ENCODE measurements at places on chromosomes 7 and 10.

DNA sequence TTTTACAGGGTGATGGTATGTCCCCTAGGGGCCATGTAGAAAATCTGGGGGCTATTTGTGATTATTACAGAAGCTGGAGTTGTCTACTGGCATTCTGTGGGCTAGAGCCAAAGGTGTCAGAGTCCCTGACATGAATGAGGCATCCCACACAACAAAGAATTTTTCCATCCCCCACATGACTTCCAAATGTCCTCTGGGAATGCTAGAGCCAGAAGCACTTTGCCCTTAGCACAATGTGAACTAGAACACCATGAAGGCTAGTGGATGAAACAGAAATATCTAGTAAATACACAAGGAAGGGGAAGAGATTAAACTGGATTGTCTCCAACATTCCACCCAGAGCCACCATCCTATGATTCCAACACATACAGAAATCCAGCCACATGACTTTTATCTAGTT, 46.9 kb downstream of the FAM13C start:
- DNase-seq, result no peak

DNA sequence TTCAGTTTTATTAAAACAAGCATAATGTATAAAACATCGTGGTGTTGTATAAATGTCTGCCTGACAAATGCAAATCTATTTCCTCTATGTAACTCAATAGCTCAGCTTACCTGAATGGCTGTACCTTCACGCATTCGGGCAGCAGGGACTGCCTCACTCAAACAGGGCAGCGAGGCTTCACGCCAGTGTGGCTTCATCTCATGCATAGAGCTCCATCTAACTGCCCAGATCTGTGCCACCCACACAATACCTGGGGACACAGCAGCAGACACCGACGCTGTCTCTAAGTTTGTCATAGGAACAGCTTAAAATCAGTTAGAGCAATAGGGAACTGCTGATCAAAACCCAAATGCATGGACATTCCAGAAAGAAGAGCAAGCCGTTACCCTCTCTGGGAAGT, 182.8 kb upstream of the ANKRD30A start:
- DNase-seq, result no peak

- DNase-seq, result no peak
Observed at GRCh38 chr10:13642293-13642692, 55.5 kb downstream of the PRPF18 start.

GRCh38 chr7:29106669-29106988, 39.7 kb downstream of the CPVL start:
- no peak for DNase-seq

- peak; percentile 29 for DNase-seq
Observed at GRCh38 chr10:89837165-89838043, 136.0 kb downstream of the KIF20B start.

DNA sequence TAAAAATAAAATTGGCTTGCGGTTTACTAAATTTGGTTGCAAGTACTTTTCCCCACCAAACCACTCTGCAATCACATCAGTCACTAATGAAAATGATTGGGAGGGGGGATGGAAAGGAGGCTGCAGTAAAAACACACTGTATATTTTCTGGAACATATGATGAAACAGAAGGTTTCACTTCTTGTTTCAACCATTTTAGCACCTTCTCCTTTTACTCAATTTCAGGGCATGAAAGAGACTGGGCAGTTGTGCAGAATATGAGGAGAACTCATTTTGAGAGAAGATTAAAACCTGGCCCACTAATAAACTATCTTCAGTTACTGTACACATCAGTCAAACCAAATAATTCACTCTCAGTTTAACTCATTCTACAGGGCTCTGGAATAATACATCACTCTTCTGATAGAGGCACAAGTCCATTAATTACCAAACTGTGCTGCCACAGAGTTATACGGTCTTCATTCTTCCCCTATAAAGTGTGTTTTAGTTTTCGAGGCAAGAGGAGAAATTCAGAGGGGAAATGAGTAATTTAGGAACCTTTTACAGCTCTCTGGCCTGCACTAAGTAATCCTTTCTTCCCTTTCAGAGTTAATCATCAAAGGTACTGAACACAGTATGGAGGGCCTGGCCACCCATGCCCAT, 25.5 kb downstream of the JAZF1 start:
- DNase-seq, result no peak

DNA sequence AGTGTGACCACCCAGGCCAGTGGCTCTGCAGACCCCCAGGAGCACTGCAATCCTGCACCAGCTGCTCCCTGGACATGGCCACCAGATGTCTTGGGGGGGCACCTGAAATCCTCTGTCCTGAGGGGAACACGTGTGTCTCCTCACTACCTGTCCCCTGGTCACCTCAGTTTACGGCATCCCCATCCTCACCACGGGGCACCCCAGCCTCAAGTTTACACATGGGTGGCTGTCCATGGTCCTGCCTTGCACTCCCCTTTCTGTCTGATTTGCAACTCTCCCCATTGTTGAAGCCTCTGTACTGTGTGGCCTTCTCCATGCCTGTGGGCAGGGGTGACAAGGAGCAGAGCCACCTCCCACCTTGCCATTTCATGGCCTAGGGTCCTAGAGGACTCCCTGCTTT, 67.2 kb downstream of the RAMP3 start:
- no peak for DNase-seq

- DNase-seq, result no peak
Observed at GRCh38 chr10:1574719-1575118, 162.6 kb downstream of the ADARB2 start.

DNA sequence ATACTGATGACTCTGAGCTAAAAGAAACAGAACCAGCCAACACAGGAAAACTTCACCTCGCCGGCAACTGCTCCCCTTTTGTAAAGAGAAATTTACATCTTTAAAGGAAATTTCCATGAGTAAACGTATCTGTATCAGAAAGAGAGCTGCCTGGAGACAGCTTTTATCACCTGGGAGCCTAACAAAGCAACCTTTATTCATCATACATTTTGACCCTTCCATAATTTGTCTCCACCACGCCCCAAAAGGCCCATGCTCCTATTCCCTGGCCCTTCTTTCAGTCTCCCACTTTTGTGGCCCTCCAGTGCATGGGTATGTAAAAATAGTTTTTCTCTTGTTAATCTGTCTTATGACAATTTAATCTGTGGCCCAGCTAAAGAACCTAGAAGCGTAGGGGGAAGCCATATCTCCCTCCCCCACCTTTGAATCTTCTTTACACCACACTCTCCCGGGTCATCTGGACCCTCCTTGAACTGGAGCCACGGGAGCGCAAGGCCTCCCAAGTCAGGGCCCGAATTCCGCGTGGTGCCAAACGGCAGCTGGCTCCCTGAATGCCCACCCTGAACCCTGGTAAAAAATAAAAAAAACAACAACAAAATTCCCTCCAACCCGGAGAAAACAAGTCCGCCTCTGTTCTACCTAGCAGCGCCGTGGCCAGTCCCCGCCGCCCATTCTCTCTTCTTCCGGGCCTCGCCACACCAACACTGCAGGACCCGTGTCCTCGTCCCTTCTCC, 15.4 kb upstream of the FKBP9 start:
- no peak for DNase-seq

GRCh38 chr7:99788554-99788953, 4.6 kb upstream of the CYP3A4 start:
- no peak for DNase-seq

DNA sequence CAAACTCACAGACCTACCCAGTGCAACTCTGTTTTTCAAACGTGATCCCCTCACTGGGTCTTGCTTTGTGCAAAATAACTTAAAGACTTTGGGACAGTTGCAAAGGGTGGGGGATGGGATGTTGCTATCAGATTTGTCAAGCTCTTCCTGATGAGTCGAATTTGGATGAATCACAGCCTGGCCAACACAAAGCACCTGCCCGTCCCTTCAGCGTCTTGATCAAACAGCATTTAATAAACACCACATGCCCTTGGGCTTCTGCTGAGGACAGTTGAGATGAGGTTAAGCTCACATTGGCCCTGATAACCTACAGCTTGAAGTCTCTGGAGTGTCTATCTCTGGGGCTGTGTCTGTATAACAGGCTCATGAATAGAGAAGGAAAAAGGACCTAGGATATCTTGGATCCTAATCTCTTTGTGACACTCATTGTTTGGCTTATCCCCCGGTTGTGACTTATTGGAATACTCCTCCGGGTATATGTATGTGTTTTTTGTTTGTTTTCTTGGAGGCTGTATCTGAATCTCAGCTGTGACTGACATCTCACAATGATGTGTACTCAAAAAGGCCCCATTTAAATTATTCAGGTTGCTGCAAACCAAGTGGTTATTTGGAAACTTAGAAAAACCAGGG, 132.6 kb upstream of the NAMPT start:
- DNase-seq, result no peak

GRCh38 chr7:148711191-148712102, 12.7 kb downstream of the CUL1 start:
- DNase-seq, result no peak

- DNase-seq, result no peak
Observed at GRCh38 chr7:45138433-45139267, 18.9 kb upstream of the RAMP3 start.

- no peak for DNase-seq
Observed at GRCh38 chr7:1705856-1706255, 35.8 kb downstream of the ELFN1 start.

DNA sequence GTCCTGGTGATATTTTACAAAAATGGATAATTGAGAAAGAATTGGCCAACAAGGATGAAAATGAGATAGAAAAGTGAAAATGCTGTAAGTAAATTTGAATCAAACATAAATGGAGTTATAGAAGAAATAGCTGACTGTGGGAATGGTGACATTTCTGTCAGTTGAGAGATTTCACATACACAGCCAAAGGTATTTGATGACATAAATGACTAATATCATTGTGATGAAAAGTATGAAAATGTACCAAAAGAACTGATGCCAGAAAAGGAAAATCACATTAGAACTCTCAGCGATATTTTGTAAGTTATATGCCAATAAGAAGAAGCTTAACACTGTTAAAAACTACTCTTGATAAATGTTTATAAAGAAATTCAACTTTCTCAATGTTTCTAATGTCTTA, 54.9 kb downstream of the TFPI2 start:
- DNase-seq, result no peak

- DNase-seq, result no peak
Observed at GRCh38 chr7:12314199-12314598, 89.5 kb downstream of the VWDE start.

DNA sequence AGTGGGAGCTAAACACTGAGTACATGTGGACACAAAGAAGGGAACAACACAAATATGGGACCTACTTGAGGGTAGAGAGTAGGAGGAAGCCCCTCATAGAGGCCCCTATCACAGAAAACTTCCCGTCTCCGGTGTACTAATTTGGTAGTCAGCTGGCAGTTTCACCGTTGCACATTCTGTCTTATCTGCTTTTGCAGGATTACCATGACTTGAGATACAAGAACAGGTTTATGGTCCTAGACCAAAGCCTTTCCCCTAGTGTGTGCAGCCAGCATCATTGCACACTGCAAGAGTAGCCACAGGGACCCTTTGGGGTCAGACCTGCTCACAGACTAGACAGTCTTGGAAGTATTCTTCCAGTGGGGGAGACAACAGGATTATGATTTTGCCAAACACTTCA, 5.9 kb upstream of the IFIT1B start:
- no peak for DNase-seq

DNA sequence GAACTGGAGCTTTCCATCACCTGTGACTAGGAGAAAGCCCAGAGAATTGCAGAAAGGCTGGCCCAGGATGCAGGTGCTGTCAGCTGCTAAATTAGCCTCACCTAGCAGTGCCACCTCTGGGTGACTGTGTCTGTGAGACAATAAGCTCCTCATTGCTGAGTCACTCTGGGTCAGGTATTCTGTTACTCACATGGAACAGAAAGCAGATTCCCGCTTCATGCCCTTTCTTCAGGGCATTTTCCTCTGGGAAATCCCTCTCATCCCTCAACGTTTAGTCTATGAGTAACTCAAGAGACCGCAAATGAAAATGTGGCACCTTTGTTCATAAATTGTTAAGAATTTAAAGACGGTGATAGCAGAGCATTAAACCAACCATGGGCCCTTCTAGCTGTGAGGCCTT, 184.0 kb downstream of the ADAM12 start:
- no peak for DNase-seq

- no peak for DNase-seq
Observed at GRCh38 chr10:15528859-15529239, 157.8 kb upstream of the FAM171A1 start.

DNA sequence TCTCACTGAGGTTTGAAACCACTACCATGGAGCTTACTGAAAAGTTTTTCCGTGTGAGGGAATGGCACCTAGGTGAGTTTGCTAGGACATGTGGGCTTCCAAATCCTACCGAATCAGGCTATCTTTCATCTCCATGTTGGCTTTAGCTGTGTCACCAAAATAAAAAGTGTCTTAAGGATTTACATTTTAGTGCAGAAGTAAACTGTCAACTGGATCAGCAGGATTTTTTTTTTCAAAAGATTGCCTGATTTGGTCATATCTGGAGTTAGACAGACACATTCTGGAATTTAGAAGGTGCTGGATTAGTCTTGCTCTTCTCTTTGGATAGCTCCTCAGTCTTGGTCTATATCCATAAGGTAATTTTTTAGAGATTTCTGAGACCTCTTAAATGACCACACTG, 5.5 kb downstream of the ARID5B start:
- no peak for DNase-seq

Data from stimulated activated CD4-positive, alpha-beta T cell treated with anti-CD3 and anti-CD28 coated beads, Interleukin-4, amount 100 ng/mL, for 1 hour (primary cell).